ENCODE measurements at places on chromosomes 1 and 21.

DNA sequence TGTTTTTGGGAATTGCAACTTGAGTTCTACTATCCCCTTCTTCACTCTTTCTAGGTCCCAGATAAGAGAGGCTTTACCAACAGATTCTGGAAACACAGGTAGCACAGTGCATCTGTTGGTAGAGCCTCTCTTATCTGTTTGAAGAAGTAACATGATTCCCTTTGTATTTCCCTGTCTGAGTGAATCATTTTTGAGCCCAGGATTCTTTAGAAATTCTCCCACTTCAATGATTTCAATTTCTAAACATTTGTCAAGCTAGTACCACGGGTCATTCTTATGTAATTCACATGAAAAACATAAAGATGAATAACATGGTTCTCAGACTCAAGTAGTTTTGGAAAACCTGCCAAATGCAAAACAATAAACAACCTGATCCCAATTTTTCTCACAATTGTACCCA lies 72.0 kb upstream of the DUSP10 start:
- no peak for DNase-seq

DNA sequence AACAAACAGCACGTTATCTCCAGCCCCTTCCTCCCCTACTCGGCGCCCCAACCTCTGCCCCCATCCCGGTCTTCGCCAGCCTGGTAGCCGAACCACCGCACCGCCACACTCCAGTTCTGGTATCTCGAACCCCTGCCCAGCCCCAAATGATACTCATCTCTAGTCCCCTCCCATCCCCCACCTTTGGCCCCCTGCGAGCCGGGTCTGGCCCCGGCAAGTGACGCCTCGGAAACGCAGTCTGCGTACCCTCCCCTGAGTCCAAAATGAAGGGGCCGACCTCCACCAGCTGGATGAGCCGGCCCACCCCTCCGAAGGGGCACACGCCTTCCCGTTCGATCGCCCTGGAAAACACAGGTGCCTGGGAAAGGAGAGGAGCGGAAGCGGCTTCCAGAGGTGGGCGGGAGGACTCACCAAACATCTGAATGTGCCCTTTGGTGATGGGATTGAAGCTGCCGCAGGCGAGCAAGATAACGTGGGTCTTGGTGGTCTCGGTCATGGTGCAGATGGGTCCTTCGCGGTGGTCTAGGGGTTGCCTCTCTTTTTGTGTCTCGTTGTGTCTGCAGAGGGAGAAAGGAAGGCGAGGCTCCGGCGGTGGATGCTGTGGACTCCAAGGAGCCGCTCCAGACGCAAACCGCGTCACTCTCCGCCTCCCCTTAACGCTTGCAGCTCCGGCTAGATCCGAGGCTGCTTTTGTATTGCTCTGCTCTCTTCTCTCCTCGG lies at the start of gene NMNAT2:
NMNAT2 (minus strand) TSS at position 609 of the 720 bp plus-strand sequence; CDS start at position 496, 113 bp downstream.
- no peak for DNase-seq

DNA sequence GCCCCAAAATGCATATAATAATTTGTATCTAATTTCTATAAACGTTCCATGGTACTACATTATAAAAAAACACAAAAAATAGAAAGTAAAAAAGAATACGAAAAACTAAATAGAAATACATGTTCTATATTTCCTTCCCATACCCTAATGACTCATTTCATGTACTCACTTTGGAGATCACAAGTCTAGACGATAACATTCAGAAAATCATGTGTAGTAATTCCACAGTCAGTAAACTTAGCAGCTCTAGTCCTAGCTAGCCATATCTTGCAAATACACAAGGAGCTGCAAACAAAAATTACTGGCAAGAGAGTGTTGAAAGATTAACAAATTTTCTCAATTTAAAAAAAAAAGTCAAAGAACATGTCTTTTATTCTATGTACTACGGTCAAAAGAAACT lies 1.4 kb downstream of the GOLPH3L start:
- no peak for DNase-seq

- DNase-seq = no peak
Measured at GRCh38 chr1:20147846-20148570, 8.9 kb downstream of the PLA2G2F start.

DNA sequence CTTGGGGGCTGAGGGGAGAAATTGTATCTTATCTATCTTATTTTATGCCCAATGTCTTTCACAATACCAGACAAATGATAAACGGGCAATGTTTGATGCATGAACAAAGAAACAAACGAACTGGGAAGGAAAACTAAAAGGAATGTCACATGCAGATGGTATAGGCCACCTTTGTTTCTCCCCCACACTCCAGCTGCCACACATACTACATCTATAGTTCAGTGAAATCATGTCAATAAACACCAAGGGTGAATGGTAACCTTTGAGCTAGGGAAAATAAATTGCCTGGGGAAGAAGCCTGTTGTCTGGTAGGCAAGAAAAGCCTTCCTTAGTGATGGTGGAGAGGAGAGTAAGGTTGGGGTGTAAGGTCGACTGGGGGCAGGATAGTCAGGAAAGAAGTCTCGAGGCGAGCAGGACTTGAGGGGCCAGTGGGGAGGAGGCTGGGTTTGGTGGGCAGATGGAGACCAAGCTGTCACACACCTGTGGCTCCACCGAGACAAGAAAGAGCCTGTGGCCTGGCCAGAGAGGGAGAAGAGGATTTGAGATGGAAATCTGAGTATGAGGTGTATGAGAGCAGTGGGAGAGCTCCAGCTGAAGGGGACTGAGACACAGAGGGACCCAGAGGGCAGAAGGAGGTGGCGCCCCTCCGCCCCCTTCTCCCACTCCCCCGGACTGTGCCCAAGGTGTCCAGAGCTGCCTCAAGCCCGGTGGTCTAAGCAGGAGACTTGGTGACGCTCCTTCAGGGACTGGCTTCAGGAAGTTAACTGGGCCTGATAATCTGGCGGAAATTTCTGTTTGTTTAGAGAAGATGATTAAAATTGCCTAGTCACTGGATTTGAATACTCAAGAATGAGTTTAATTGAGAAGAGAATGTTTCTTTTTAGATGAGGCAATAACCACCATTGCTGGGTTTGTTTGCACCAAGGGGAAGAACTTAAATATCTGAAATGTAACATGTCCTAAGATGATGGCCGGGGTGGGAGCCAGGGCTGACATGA lies 37.3 kb downstream of the ATF3 start:
- DNase-seq = no peak

GRCh38 chr1:215824245-215824644 lies 257.1 kb downstream of the KCTD3 start:
- DNase-seq = no peak

DNA sequence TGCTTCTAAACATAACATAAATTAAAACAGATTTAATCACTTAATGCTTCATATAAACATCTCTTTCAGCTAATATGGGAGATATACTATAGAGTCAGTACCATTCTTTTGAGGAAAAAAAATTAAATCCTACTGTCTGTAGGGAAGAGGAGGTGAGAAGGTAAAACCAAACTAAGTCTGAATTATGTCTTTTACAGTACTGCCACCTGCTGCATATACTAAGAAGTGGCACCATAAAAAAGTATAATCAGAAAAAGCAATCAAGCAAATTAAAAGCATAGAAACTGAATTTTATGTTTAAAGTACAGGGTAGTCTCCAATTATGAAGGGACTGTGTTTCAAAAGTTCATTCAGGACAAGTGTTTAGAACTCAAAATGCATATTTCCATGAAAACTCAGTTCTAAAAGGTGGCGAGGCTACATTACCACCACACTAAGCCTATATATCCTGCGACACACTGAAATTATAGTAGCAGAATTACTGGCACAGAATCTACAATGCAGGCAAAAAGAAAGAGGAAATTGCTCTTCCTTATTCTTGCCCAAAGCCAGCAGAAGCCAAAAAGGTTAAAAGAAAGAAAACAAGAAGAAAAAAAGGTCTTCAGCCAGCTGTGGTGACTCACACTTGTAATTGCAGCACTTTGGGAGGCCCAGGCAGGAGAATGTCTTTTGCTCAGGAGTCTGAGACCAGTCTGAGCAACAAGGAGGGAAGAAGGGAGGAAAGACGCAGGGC lies 9.0 kb downstream of the NSL1 start:
- no peak for DNase-seq

DNA sequence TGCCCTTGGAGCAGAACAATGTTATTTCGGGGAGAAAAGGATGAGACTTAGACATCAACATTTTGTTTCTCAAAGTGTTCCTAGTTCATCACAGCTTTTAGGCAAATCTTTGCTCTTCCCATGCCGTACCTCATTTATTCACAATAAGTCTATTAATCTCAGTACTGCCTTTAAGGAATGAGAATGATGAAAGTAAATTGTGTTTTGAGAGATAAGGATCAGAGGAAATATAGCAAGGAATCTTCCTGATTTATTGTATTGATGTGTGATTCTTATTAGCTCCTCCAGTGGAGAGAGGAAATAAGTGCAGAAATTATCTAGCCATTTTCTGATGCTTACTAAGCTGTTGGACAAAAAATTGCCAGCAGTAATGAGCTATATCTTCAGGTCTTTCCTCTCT lies 2.0 kb downstream of the POLR3C start:
- DNase-seq = no peak

- DNase-seq = no peak
Measured at GRCh38 chr1:62406576-62406975, 30.3 kb upstream of the USP1 start.

DNA sequence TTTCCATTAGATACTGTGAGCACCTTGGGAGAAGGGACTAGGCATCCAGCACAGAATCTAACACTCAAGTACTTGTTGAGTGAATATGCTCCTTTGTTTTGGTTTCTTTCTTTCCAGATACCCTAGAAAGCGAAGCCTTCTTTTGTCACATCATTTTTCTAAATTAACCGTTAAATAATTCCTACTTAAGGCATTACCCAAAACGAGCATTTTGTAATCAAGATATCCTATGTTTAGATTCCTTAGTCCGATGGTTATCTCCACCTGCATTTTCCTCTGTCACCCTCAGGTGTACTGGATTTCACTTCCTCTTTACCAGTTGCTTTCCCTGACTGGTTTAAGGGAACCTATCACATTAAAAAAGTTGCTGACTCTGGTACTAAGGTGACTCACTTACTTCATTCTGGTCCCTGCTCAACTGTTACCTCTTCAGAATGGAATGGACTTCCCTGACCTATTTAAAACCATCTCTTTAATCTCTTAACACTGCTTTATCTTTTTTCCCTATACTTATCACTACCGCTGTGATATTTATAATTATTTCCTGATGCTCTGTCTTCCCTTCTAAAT lies 3.2 kb downstream of the B3GALNT2 start:
- no peak for DNase-seq

GRCh38 chr21:31087639-31088473 lies 49.6 kb upstream of the KRTAP19-8 start:
- no peak for DNase-seq

GRCh38 chr1:197235355-197235754 lies 32.7 kb upstream of the CRB1 start:
- no peak for DNase-seq

DNA sequence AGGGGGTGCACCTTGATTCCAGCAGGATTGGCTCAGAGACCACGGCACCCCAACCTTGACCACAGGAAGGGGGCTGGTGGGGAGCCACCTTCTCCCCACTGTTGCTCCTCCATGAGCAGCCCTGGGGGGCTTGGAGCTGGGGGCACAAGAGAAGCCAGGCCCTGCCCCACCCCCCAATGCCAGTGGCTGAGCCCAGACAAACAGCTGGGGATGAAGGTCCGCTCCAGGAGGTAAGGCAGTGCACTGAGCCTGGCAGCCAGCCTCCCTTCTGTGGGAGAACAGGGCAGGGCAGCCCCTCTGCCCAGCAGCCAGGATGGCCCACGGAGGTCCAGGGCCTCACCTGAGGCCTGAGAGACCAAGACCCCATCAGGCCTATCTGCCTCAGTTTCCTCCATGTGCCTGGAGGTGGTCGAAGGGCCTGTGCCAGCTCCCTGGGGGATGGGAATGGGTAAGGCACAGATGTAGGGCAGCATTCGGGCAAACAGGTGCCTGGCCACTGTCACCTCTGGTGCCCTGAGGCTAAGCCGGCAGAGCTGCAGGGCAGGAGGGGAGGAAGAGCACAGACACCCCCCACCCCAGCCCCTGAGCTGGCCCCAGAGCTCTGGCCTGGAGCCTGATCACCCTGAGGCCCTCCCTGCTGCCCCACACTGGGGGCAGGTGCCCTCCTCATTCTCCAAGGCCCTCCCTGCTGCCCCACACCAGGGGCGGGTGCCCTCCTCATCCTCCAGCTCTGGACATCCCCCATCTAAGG lies 7.1 kb downstream of the ITGB2 start:
- DNase-seq = no peak

- DNase-seq = no peak
Measured at GRCh38 chr1:215084621-215085020, 2.1 kb downstream of the KCNK2 start.

- no peak for DNase-seq
Measured at GRCh38 chr1:227903614-227904501, 43.9 kb downstream of the WNT9A start.

DNA sequence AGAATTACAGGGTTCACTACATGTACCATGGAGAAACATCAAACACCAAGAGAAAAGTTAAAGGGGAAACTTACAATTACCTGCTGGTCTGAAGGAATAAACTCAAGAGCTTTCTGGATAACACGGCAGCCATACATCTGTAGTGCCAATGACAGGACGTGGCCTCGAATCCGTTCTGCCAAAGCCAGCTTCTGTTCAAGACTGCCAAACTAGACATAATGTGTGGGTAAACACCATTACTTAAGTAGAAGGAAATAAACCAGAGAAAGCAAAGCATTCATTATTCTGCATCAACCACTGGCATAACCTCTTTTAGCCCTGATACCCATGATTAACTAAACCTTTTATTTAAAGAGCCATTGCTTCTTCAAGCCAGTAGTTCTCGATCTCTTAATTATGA lies 41.5 kb upstream of the SDC3 start:
- DNase-seq = no peak

GRCh38 chr1:150992626-150993025 lies 10.5 kb downstream of the ANXA9 start:
- DNase-seq = no peak

DNA sequence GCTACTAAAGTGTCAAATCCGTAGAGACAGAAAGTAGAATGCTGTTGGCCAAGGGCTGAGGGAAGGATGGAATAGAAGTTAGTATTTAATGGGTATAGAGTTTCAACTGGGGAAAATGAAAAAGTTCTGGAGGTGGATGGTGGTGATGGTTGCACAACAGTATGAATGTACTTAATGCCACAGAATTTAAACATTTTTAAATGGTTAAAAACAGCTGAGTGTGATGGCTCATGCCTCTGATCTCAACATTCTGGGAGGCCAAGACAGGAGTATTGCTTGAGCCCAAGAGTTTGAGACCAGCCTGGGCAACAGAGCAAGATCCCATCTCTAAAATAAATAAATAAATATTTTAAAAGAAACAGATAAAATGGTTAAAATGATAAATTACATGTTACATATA lies 44.5 kb downstream of the PIK3R3 start:
- no peak for DNase-seq

GRCh38 chr1:242147096-242147976 lies 148.4 kb upstream of the MAP1LC3C start:
- no peak for DNase-seq
